ENCODE measurements at places on chromosomes 2 and 18.

DNA sequence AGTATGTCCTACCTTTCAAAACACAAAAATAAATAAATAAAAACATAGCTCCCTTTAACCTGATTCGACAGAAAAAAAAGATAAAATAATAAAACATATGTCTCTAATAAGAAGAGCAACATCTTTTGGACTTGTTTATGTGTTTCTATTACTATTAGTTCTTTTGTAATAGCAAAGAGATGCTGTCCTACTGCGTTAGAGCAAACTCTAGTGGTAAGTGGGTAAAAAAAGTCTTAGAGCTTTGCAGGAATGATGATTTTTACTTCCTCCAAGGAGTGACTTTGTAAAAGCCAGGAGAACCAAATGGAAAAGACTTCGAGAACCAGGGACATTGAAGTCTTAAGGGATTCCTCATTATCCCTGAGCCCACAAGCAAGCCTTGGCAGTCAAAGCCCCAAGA is 450.1 kb downstream of the METTL4 start:
- DNase-seq, result no peak

GRCh38 chr18:3410273-3410672 is 39.7 kb upstream of the TGIF1 start:
- no peak for DNase-seq

DNA sequence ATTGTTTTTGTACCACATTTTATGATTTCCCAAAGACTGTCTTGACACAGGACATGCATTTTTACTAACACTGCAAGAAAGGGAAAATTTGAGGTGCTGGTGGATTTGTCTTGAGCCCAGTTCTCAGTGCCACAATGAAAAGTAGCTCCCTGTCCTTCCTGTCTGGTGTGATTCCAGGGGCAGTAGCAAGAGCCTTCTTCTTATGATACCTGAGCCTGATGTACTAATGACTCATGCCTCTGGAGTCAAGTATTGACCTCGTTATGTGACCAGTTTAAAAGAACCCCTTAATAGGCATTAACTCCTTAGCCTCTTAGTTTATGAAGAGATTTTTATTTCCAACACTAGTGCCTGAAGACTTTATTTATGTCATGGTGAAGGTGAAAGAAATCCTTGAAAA is 728.6 kb downstream of the SLC4A3 start:
- DNase-seq, result no peak

DNA sequence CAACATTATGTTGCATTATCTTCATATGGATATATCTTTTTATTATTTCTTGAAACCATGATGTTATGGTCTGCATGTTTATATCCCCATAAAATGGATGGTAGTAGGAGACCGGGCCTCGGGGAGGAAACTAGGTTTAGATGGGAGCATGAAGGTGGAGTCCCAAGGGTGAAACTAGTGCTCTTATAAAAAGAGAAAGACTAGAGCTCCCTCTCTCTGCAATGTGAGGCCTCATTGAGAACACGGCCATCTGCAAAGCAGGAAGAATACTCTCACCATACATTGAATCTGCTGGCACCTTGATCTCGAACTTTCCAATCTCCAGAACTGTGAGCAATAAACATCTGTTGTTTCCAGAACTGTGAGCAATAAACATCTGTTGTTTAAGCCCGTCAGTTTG is 64.0 kb downstream of the NXPH2 start:
- no peak for DNase-seq

- no peak for DNase-seq
Measured at GRCh38 chr18:3140986-3141639, 78.7 kb downstream of the MYOM1 start.

GRCh38 chr2:1660656-1661640 is 83.4 kb downstream of the PXDN start:
- no peak for DNase-seq

DNA sequence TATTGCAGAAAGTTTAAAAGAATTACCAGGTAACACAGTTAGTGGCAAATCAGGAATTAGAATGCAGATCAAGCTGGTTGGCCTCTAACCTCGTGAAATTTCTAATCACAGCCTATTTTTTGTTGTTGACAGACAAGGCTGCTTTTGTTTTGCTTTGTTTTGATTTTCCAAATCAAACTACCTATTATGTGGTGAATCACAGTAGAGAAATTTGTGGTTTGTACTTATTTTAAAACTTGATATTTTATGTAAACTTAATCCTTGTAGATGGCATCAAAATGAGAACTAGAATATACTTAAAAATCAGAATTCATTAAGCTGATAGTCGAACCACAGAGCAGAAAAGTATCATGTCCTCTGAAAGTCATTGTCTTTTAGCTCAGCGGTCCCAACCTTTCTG is 258.1 kb downstream of the CTNNA2 start:
- no peak for DNase-seq

DNA sequence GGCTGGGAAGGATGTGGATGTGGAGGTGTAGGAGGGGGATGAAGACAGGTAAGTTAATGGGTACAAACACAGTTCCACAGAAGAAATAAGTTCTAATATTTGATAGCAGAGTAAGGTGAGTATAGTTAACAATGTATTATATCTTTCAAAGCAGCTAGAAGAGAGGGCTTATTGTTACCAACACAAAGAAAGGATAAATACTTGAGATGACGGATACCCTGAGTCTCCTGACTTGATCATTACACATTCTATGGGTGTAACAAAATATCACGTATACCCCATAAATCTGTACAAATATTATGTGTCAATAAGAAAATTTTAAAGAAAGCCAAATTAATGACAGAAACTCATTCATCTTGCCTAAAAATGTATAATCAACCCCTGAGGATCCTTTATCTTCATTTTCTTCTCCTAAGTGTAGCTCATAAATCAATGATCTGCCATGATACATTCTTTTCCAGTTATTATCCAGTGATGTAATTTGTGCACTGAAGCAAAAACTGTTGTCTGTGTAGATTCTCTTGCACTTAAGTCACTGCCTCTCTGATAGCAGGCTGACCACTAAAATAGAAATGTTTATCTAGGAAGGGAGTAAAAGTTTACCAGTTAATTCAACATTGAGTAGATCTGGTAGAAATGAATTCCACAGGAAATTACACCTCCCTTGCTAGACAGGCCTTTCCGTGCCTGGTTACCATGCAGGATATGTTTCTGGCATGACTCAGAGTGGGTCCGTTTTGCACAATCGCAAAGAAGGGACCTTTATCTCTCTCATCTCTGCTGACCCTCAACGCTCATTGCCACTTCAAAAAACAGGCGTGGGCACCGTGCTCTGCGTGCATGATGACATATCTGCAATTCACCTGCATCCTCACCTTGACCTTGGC is 249.7 kb upstream of the NCKAP5 start:
- DNase-seq, result peak; percentile 92

GRCh38 chr2:47259829-47260228 is 104.7 kb upstream of the STPG4 start:
- no peak for DNase-seq

- no peak for DNase-seq
Measured at GRCh38 chr2:118678985-118679384, 168.5 kb downstream of the EN1 start.

GRCh38 chr2:98088261-98088660 is 1.3 kb downstream of the VWA3B start:
- DNase-seq, result no peak

DNA sequence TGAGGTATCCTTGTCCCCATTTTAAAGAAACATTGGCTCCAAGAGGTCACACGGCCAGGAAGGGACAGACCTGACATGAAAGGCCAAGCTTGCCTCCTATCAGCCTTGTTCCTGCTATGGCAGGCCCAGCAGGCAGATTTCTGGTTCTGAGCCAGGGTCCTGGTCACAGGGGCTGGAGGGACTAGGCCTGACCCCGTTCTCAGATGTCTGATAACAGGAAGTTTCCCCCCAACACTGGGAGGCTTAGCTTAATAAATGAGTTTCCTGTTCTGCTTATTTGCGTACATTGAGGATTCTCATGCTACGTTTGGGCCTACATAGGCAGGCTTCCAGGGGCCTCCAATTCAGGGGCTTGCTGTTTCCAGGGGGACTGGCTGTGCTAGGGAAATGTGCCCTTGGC is 107.8 kb upstream of the LTBP1 start:
- DNase-seq, result no peak

- peak; percentile 55 for DNase-seq
Measured at GRCh38 chr18:2417861-2418610, 153.3 kb downstream of the METTL4 start.

DNA sequence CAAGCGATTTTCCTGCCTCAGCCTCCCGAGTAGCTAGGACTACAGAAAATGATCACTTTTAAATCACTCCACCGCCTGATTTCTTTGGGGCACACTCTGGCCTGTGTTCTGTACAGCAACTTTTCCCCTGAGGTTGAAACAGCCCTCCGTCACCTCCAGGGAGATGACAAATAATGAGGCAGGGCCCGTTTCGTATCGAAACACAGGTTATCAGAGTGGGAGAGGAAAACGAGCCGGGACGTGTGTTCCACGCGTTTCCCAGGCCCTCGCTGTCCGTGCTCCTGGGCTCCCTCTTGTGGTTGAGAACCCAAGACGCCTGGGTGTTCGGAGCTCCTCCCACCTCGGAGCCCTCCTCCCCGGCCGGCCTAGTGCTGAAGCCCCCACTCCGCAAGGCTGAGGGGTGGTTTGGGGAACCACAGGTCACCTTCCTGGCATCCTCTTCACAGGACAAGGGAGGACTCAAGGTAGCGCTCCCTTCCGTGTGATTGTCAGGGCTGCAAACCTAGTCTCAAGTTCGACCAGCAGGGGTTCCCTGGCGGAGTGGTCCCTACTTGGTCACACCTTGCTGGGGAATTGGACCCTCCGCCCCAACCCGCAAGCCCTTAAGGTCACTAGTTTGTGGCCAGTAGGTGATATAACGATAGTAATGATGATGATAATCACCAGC is 12.8 kb downstream of the ATP6V1B1 start:
- peak; percentile 9 for DNase-seq

DNA sequence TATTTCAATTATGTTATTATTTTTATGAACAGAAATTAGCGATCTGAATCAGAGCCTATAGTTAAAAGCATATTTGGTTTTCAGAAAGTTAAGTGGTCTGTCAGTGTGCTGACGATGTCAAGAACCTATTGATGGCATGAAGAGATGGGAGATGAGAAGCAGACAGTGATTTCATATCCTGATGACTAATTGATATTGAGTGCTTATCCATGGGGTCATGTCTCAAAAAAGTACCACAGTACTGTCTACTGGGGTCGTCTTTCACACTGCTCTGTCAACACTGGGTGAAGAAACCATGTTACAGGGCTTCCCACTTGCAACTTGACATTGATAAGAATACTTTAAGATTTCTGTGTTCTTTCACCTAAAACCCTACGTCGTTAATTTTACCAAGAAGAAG is 297.1 kb downstream of the AFF3 start:
- DNase-seq, result no peak

All from skeletal muscle cell (primary cell).